ENCODE measurements at places on chromosomes 2 and 18. TPM values are rescaled to one million over a fixed set of nuclear protein-coding genes. Genes with fewer than 3 reads are reported as not detected.

Gene ESPNL
- total RNA-seq, result 0.64 TPM

Gene ERBB4
- total RNA-seq, result 53.1 TPM

Gene MAP3K2
- 55.7 TPM for total RNA-seq

- no peaks in the 10 kb centered on the region for H3K36me3 ChIP-seq
- no peaks in the 10 kb centered on the region for H3K27me3 ChIP-seq
- no peak for DNase-seq
- no peak overlapping the region for H3K27ac ChIP-seq
- no peak overlapping the region for H3K4me3 ChIP-seq
Observed at GRCh38 chr18:13316063-13316462, 97.5 kb downstream of the LDLRAD4 start.

DNA sequence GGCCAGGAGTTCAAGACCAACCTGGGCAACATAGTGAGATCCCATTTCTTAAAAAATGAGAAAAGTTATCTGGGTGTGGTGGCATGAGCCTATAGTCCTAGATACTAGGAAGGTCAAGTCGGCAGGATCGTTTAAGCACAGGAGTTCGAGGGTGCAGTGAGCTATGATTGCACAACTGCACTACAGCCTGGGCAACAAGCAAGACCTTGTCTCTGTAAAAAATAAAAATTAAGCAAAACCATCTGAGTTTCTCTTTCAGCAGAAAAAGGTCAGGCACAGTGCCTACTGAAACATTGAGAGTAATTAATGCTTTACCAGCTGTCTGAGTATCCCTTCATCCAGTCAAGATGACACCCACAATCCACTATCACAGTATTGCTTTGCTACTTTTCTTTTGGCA, 258.3 kb downstream of the MBD5 start:
- no peaks in the 10 kb centered on the region for H3K36me3 ChIP-seq
- no peaks in the 10 kb centered on the region for H3K4me1 ChIP-seq
- no peaks in the 10 kb centered on the region for H3K27me3 ChIP-seq
- no peak overlapping the region for H3K4me3 ChIP-seq
- DNase-seq, result no peak

DNA sequence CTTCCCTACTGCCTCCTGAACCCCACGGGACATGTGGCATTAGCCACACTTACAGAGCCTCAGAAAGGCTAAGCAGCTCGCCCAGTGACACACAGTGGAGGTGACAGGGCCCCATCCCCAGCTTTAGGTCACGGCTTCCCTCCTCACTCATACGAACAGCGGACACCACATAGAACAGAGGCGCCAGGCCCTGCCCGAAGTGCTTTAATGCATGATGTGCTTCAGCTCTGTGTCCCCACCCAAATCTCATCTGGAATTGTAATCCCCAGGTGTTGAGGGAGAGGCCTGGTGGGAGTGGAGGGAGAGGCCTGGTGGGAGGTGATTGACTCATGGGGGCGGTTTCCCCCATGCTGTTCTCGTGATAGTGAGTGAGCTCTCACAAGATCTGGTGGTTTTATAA, 135.3 kb downstream of the PTGR3 start:
- H3K4me1 ChIP-seq, result no peaks in the 10 kb centered on the region
- no peak for DNase-seq
- H3K4me3 ChIP-seq, result no peak overlapping the region
- no peaks in the 10 kb centered on the region for H3K27me3 ChIP-seq
- no peak overlapping the region for H3K27ac ChIP-seq
- H3K36me3 ChIP-seq, result no peaks in the 10 kb centered on the region

DNA sequence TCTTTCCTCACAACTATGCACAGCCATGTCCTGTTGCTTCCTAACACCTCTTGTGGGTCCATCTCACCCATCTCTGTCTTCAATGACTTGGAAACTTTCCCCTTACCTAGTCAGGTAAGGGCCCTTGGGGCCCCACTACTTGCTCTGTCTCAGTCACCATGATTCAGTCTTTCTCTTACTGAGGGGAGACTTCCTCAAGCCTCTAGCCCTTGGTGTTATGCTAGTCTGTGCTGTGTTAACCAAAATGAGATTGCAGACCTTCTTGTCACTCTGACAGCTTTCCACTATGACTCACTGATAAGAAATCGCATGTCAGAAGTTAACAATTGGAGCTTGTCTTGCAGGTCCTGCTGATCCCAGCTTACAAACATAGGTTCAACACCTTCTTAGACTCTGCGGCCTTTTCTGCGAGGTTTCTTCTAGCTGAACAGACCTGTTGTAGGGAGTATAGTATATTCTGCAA, 65.3 kb downstream of the WDR75 start:
- H3K27me3 ChIP-seq, result no peaks in the 10 kb centered on the region
- no peak overlapping the region for H3K27ac ChIP-seq
- no peak overlapping the region for H3K4me3 ChIP-seq
- no peaks in the 10 kb centered on the region for H3K4me1 ChIP-seq
- no peak for DNase-seq

GRCh38 chr2:11987151-11987550, 240.7 kb downstream of the LPIN1 start:
- no peak overlapping the region for H3K27ac ChIP-seq
- no peak for DNase-seq
- H3K36me3 ChIP-seq, result no peaks in the 10 kb centered on the region
- no peak overlapping the region for H3K4me3 ChIP-seq

GRCh38 chr2:114642988-114643553, 200.6 kb downstream of the DPP10 start:
- no peaks in the 10 kb centered on the region for H3K4me1 ChIP-seq
- no peak overlapping the region for H3K4me3 ChIP-seq
- no peak for DNase-seq
- H3K36me3 ChIP-seq, result no peaks in the 10 kb centered on the region
- no peak overlapping the region for H3K27ac ChIP-seq
- no peaks in the 10 kb centered on the region for H3K27me3 ChIP-seq

DNA sequence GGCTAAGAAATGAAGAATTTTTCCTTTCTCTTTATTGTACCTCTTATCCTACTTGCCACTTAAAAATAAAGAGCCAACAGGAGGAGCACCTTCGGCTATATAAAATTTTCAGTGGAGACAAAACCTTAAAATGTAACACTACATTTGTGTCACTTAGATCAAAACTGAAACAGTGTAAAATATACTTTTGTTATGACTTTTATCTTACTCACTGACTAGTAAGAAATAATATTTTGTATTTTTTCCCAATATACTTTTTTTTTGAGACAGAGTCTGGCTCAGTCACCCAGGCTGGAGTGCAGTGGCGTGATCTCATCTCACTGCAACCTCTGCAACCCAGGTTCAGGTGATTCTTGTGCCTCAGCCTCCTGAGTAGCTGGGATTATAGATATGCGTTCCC, 28.3 kb downstream of the KCNJ13 start:
- no peaks in the 10 kb centered on the region for H3K4me1 ChIP-seq
- no peak for DNase-seq
- no peak overlapping the region for H3K4me3 ChIP-seq
- H3K36me3 ChIP-seq, result peaks cover 13% of the 10 kb centered on the region
- no peaks in the 10 kb centered on the region for H3K27me3 ChIP-seq

DNA sequence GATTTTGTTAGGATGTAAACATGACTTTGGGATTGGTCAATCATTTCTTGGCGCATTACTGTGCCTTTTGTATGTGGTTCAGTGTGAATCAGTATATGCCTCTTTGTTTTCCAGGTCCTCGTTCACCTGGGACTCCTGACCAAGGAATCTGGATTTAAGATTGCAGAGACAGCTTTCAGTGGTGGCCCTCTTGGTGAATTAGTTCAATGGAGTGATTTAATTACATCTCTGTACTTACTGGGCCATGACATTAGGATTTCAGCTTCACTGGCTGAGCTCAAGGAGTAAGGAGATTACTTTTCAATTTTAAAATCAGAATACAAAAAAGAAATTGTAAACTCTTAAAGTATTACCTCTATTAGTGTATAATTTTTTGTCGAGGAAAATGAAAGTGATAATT, 87.6 kb downstream of the MGAT5 start:
- H3K4me3 ChIP-seq, result no peak overlapping the region
- H3K27ac ChIP-seq, result no peak overlapping the region
- no peak for DNase-seq

DNA sequence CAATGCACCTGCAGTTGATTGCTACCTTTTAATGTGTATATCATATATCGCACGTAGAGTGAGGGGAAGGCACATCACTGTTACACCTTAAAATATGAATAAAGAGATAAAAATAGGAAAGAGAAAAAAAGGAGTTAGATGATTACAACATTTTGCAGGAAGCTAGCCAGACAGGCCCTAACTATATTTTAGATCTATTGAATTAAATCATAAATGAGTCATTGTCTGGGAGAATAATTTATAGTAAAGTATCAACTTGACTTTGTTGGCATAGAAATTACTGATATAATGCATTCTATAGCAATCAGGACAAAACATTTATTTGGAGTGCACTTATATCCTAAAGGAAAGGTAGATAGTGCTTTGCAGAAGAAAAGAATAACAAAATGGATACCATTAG, 384.9 kb upstream of the NXPH2 start:
- H3K4me1 ChIP-seq, result no peaks in the 10 kb centered on the region
- H3K27me3 ChIP-seq, result no peaks in the 10 kb centered on the region
- no peak overlapping the region for H3K4me3 ChIP-seq

DNA sequence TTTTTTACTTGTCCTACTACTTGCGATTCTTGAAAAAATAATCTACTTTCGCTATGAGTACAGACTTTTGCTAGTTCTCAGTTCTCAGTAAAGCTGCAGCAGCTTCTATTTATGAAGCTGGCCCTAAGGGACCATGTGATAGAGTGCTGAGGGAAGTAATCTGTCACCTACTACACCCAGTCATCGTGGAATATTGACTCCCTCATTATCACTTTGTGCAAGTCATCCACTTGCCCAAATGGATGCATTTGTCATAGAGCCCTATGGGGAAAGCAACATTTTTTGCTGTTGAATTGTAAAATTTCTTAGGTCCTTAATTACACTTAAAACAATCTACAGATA, 1919.8 kb downstream of the SUCLG1 start:
- H3K27me3 ChIP-seq, result no peaks in the 10 kb centered on the region
- no peak overlapping the region for H3K27ac ChIP-seq
- no peak overlapping the region for H3K4me3 ChIP-seq
- H3K4me1 ChIP-seq, result no peaks in the 10 kb centered on the region

DNA sequence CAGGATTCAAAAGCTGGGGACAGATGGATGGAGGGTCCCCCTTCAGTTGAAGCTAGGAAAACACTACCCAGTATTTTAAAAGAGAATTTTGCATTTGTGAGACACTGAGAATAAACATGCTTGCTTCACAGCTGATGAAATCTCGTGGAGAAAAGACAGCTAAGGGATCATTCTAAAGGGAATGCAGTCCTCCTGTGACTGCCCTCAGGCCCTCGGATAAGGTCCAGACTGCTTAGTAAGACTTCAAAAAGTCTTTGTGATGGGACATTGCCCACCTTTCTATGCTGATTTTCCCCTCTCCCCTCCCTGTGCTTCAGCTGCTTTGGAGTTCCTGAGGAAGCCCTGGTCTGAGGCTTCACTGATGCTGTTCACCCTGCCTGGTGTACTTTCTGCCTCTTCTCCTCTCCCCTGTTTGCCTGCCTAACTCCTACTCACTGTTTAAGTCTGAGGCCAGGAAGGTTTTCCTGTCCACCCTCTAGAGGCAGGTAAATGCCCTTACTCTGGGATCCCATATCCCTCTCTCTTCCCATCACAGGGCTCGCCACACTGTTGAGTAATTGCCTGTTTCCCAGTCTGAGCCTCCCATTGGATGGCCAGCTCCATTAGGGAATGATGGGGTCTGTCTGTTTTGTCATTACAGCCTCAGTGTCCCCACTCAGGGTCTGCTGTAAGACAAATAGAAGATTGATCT, 26.6 kb downstream of the POLE4 start:
- no peak for DNase-seq
- H3K4me1 ChIP-seq, result no peaks in the 10 kb centered on the region
- no peaks in the 10 kb centered on the region for H3K36me3 ChIP-seq
- no peak overlapping the region for H3K27ac ChIP-seq
- no peak overlapping the region for H3K4me3 ChIP-seq

- no peak overlapping the region for H3K4me3 ChIP-seq
Observed at GRCh38 chr2:120480903-120481445, 135.0 kb downstream of the INHBB start.

DNA sequence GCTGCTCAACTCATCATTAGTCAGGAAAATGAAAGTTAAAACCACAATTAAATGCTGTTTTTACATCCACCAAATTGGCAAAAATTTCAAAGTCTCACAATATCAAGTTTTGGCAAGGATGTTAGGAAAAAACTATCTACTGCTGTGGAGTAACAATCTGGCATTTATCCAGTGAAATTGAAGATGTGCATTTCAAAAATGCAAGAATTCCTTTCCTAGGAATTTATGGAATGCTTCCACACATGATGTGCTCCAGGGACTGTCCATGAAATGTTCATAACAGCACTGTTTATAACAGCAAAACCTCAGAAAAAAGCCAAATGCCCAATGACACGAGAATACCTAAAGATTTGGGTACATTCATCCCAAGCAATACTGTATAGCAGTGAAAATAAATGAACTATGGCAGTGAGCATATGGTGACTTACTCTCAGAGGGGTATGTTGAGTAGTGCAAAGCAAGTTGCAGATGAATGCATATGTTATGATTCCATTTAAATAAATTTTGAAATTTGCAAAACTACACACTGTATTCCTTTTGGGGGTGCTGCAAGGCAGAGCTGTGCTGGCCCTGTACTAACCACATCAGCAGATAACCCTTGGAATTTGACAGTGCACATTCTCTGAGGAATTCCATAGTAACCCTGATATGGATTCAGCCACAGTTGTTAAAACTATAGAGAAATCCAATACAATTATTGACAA, 41.3 kb upstream of the GYPC start:
- H3K27me3 ChIP-seq, result no peaks in the 10 kb centered on the region
- no peak for DNase-seq
- H3K36me3 ChIP-seq, result no peaks in the 10 kb centered on the region
- H3K4me1 ChIP-seq, result no peaks in the 10 kb centered on the region

DNA sequence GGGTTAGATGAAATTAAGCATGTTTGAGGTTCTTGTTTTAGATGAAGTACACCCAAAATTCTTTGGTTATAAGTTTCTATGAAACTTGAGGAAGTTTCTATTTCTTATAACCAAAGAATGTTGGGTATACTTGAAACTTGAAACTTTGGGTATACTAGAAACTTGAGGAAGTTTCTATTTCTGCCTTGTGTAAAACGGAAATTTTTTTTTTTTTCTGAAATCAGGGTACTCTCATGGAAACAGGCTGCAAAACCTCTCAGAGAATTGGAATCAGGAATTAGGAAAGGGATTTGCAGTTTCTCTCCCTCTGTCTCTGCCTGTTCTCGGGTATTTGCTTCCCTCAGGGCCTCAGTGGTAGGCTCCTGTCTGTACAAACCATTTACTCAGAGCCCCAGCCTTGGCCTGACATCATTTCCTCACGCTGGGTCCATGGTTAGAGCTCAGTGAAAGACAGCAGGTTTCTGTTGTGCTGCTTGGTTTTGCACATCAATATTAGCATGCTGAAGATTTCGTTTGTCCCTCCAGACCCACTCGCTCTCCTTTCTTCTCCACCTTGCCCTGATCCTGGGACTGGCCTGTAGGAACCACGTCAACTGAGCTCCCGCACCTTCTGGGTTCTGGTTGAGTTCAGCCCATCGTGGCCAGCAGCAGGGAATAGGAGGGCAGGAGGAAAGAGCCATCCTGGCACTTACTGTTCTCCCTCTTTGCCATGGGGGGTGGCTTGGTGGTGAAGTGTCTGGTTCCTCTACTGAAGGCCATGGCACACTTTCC, 106.4 kb downstream of the POLR1A start:
- no peaks in the 10 kb centered on the region for H3K27me3 ChIP-seq
- H3K27ac ChIP-seq, result peak overlapping the region; percentile 37
- no peak for DNase-seq
- no peaks in the 10 kb centered on the region for H3K36me3 ChIP-seq
- H3K4me3 ChIP-seq, result no peak overlapping the region
- peaks cover 9% of the 10 kb centered on the region for H3K4me1 ChIP-seq

- no peak for DNase-seq
- H3K4me3 ChIP-seq, result no peak overlapping the region
- H3K27ac ChIP-seq, result no peak overlapping the region
- no peaks in the 10 kb centered on the region for H3K36me3 ChIP-seq
Observed at GRCh38 chr2:215796140-215796855, 217.1 kb downstream of the MREG start.
